ENCODE measurements at places on chromosomes 6 and 20.

- peak; percentile 43 for DNase-seq
Measured at GRCh38 chr6:135506270-135506997, 8.9 kb upstream of the AHI1 start.

GRCh38 chr6:37696220-37696840, 1.4 kb downstream of the MDGA1 start:
- DNase-seq = no peak

- no peak for DNase-seq
Measured at GRCh38 chr6:9224539-9224938, 789.2 kb upstream of the SLC35B3 start.

GRCh38 chr6:81849248-81849647, 96.8 kb upstream of the TENT5A start:
- no peak for DNase-seq

DNA sequence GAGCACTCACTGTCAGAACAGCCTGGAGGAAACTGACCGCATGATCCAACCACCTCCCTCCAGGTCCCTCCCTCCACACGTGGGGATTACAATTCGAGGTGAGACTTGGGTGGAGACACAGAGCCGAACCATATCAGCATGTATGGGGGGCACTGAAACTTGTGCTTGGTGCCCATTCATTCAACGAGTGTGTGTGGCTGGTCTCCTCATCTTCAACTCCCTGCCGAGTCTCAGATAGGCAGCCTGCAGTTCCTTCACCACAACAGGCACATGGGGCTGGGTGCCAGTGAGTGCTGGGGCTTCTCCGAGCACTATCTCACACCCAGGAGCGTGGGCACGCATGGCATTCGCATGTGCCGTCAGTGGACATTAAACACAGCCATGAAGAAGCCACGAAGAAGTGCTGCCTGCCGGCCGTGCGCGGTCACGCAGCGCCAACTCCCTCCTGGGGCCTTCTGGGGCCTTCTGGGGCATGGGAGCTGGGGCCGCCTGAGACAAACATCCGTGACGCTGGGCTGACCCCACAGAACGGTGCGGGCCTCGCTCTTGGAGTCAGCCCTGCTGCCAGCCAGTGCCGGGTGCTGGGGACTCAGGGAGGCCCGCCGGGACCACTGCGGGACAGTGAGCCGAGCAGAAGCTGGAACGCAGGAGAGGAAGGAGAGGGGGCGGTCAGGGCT, 714 bp upstream of the RTEL1 start:
- no peak for DNase-seq

DNA sequence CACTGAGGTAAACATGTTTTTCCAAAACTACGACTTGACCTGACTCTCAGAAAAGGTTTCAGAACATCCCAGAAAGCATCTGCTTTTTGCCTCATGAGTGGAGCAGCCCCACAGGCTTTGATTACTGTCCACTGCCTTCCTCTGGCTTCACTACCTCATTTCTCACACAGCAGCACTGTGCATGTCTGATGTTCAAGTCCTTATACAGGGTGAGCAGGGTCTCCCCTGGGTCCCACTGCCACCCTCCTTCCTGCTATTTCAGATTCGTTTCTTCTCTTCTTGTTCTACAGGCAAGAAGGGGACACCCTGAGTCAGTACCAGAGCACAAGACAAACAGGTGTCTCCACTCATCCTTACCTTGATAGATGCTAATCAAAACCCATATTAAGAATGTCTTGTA, 64.7 kb upstream of the NFATC2 start:
- DNase-seq = no peak

GRCh38 chr6:5712349-5713215, 294.1 kb downstream of the NRN1 start:
- no peak for DNase-seq
